ENCODE measurements at places on chromosomes 4 and X.
A peak's percentile ranks its signal among the peaks of the same experiment; 100 is the strongest.

- DNase-seq = peak; percentile 69
Observed at GRCh38 chrX:123859409-123859845, 426 bp upstream of the XIAP start.

- DNase-seq = no peak
Observed at GRCh38 chrX:63782515-63782914, 2.5 kb downstream of the ARHGEF9 start.

- DNase-seq = no peak
Observed at GRCh38 chrX:132270699-132271098, 51.5 kb upstream of the RAP2C start.

DNA sequence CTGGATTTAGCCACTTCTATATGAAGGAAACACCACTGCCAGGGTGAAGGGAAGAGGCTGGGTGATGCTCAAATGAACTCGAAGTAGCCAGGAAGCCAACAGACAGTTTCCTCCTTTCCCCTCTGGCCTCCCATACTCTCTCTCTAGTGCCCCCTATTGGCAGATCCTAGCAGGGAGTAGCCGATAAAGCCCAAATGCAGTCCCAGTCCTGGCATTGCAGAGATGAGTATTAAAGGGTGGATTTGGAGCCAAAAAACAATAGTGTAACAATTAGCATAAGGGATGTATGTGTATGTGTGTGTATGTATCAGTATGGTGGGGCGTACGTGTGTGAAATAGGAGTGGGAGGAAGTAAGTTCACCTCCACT lies 213.8 kb upstream of the LDB2 start:
- DNase-seq = peak; percentile 1

- no peak for DNase-seq
Observed at GRCh38 chr4:140851032-140851636, 94.9 kb upstream of the TBC1D9 start.

GRCh38 chr4:186693159-186693815 lies 30.4 kb downstream of the FAT1 start:
- DNase-seq = no peak

- DNase-seq = no peak
Observed at GRCh38 chr4:179836179-179837075, 2394.2 kb upstream of the AGA start.

DNA sequence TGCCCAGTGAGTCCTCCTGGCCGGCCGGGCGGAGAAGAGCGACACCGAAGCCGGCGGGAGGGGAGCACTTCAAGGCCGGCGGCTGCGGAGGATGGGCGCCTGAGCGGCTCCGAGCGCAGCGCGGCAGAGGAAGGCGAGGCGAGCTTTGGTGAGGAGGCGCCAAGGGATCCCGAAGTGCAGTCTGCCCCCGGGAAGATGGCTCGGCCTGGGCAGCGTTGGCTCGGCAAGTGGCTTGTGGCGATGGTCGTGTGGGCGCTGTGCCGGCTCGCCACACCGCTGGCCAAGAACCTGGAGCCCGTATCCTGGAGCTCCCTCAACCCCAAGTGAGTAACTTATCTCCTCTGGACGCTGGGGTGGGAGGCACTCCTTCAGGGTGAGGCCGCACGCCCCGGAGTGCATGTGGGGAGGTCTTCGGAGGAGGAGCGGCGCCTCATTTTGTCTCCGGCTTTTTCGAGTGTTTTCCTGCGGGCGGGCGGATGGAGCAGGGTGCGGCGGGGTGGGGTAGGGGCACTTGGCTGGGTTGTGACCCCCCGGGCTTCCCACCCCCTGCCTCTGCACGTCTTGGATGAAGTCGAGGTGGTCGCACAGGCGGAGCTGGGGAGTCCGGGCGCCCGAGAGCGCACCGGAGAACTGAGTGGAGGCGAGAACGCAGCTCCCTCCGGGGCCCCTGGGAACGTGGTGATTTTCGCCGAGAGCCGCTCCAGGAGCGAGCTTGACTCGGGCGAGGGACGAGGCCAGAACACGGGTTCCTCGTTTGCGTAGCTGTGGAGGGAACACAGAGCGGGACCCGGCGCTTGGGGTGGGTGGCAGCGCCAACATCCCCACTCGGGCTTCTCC lies 979 bp downstream of the EFNB1 start:
- DNase-seq = peak; percentile 20

GRCh38 chr4:140025470-140025869 lies 128.5 kb downstream of the MAML3 start:
- DNase-seq = no peak

DNA sequence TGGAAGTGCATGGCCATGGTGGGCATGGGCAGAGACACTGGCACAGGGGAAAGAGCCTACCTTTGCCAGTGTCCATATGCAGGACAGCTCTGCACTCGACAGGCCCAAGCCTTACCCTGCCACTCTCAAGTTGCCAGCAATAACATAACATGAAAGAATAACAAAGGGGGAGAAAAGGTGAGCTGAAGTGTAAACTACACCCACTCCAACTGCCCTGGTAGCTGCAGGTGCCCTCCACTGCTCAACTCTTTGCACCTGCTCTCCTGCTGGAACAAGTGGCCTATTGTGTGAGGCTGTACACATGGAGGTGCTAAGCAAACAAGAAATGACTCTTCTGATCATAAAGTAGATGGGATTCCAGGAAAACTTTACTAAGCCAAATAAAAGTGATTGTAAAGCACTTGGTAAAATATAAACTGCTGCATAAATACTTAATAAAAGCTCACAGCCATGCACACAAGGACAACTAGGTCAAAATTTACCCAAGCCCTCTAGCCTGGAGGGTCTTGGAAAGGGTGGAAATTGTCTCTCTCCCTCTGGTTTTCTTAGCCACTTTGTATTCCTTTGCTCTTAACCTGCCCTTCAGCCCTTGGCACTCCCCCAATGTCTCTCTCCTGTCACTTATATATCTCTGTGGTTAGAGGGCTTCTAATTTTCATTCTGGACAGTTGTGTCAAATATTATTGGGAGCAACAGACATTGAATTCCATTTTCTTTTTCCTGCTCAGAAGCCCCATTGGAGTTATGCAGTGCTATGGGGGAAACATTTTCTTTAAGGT lies 261.2 kb upstream of the GPC4 start:
- DNase-seq = no peak

- DNase-seq = no peak
Observed at GRCh38 chr4:173794662-173795061, 264.6 kb upstream of the HAND2 start.

- DNase-seq = no peak
Observed at GRCh38 chr4:156515295-156515694, 456.3 kb downstream of the PDGFC start.

DNA sequence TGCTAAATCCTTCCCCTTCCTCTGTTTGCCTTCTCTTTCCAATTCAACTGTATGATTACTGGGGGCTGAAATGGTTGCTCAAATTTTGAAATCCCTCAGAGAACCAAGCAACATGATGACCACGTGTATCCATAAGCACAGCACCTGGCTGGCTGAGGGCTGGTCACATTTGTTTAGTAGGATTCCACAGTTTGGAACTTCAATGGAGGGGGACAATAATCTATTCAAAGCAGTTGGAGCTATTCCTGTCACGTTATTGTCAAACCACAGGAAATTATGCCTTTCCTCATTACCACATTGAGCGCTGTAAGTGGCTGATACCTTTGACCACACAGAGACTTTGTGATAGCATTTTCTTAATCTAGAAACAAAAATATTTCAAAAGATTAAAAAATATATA lies 7.0 kb downstream of the TMSB4X start:
- no peak for DNase-seq

- DNase-seq = no peak
Observed at GRCh38 chr4:79426989-79427388, 19.0 kb upstream of the GK2 start.

GRCh38 chr4:145501051-145501660 lies 19.5 kb downstream of the SMAD1 start:
- DNase-seq = no peak

DNA sequence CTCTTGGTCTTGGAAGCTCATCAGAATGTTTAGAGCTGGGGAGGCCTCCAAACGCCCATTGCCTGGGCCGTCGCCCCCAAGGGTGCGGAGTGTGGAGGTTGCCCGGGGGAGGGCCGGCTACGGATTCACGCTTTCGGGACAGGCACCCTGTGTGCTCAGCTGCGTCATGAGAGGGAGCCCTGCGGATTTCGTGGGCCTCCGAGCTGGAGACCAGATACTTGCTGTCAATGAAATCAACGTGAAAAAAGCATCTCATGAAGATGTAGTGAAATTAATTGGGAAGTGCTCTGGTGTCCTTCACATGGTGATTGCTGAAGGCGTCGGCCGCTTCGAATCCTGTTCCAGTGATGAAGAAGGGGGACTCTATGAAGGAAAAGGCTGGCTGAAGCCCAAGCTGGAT lies 23.3 kb downstream of the RGS12 start:
- DNase-seq = no peak

DNA sequence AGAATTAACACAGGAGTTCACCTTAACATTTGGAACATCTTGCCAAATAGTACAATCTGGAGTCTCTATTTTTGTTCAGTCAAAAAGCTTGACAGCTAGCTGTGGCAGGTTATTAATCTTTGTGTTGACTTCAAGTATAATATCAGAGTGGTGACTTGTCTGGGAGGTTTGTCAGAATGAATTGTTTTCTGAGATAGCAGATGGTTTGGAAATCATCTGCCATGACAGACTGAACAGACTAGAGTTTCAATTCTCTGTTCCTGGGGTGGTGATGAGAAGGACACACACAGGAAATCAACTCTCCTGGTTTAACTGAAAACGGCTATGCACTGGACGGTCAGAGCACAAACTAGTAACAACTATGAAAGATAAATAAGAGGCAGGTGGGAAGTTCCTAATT lies 203.3 kb upstream of the EMCN start:
- DNase-seq = no peak

DNA sequence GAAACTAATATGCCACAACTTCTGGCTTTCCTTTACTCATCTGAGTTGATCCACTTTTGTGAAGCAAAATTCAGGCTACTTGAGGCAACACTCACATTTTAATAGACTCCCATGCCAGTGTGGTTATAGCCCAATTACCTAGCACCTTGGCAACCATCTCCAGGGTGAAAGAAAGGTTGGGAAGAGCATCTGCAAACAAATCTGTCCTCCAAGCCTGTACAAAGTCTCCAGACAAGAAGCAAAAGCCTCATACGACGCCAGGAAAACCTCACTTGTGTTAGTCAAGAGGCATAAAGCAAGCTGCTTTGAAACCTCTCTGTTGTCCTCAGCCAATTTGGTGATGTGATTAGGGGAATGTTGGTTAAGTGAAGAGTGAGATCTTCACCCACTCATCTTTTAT lies 246.6 kb downstream of the THOC2 start:
- no peak for DNase-seq

DNA sequence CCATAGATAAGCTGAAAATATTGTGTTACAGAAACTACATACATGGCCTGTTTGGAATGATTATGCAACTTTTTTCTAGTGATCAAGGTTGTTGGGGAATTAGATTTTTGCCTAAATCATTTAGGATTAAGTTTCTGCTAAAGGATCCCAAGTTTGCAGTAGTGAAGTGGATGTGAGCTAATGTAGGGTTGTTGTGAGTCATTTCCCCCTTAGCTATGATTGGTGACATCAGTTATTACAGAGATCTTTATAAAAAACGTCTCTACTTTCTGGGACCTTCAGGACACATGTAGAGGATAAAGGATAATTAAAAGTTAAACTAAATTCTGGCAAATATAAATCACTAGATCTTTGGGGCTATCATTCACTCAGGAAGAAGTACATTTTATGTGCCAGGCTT lies 133.3 kb downstream of the GATB start:
- no peak for DNase-seq

DNA sequence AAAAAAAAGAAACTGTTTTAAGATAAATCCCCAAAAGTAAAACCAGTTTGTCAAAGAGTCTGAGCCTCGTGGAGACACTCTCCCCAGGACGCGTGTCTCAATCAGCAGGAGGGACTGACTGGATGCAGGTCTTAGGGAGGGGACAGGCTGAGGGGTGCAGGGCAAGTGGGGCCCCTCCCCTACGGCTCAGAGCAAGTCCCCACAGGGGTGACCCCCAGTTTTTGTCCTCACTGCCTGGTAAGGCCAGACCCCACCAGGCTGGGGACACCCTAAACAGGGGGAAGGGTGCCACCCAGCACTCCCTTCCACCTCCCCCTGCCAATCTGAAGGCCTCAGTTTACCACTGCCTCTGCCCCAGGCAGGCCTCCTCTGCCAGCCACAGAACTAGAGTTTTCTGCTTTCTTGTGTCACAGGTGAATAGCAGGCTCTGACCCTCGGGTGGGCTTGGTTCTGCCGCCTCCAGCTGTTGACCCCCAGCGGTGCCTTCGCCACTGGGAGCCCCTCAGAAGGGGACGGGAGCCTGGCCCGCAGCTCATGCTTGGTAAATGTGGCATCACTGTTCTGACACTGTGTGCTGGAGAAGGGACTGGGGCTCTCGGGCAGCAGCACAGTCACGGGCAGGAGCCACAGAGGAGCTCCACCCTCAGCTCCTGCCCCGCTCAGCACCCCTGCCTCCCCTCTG lies 69.8 kb upstream of the MXD4 start:
- DNase-seq = no peak

GRCh38 chrX:30301963-30302362 lies 7.2 kb downstream of the NR0B1 start:
- no peak for DNase-seq

GRCh38 chr4:98573791-98574190 lies 84.6 kb downstream of the TSPAN5 start:
- no peak for DNase-seq

GRCh38 chr4:22531311-22532019 lies 15.6 kb upstream of the ADGRA3 start:
- DNase-seq = no peak

- DNase-seq = peak; percentile 20
Observed at GRCh38 chr4:4384837-4385236, 2.1 kb upstream of the NSG1 start.

GRCh38 chr4:5340991-5341451 lies 289.7 kb downstream of the STK32B start:
- no peak for DNase-seq

GRCh38 chr4:165711436-165711835 lies 161.6 kb upstream of the TLL1 start:
- DNase-seq = no peak

DNA sequence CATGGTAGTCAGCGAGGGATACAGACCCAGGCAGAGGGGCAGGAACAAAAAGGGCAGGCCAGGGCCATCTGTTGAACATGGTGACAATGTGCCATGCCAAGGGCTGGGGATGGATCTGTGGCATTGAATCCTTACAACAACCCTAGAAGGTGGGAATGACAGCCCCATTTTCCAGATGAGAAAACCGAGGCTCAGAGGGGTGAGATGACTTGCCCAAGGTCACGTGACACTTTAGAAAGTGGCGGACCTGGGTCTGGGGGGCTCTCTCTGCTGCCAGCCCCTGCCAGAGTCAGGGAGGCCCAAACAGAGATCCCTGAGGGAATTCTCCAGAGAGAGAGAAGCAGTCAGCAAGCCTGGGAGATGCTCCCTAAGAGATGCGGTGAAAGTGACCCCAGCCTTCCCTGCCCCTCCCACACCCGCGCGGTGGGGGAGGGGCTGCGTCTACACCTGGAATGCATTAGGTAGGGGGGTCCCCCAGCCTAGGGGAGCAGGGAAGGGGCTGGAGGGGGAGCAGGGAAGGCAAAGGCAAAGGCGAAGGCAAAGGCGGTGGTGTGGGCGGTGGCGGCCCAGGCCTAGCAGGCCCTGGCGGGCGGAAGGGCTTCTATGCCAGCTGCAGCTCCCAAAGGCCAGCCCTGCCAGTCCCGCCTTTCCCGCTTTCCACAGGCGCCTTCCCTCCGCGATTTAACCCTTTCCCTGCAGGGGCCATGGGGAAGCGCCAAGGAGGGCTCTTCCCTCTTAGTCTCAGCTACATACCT lies 13.0 kb downstream of the FGD1 start:
- no peak for DNase-seq

- no peak for DNase-seq
Observed at GRCh38 chrX:110987292-110987691, 108.7 kb upstream of the PAK3 start.

All from stimulated activated CD4-positive, alpha-beta T cell treated with anti-CD3 and anti-CD28 coated beads, Interleukin-2, amount 100 ng/mL, for 24 hours (primary cell).